ENCODE measurements at places on chromosomes 2 and 18.

DNA sequence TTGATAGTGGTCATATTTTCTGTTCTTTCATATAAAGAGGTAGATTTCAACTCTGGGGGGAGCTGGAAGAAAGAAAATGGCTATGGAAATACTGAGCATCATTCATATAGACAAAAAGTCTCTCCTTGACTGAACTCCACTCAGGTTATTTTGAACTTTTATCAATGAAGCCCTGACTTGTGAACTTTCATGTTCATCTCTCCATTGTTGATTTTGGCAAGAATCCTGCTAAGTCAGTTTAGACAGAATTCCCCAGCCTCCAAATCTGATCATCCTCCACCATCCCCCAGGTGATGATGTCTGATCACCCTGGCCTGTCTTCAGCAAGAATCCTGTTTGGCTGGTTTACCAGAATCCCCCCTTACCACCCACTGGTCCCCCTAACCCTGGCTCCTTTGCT is 395.0 kb downstream of the NCKAP5 start:
- DNase-seq = no peak

- DNase-seq = no peak
Measured at GRCh38 chr18:23835091-23835490, 145.8 kb downstream of the LAMA3 start.

DNA sequence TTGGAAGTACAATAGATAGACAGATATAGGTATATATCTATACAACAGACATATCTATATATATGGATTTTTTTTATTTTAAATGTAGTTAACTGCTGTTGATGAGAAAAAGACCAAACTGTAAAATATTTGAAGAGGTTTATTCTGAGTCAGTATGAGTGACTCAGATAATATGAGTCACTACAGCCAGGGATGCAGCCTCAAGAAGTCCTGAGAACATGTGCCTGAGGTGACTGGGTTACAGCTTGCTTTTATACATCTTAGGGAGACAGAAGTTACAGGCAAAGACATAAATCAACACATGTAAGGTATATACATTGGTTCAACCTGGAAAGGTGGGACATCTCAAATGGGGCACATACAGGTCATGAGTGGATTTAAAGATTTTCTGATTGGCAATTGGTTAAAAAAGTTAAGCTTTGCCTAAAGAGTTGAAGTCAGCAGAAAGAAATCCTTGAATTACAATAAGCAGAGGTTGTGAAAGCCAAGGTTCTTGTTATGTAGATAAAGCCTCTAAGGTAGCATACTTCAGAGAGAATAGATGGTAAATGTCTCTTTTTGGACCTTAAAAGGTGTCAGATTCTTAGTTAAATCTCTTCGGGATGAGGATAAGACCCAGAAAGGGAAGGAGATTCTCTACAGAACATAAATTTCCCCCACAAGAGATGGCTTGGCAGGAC is 149.9 kb downstream of the RBM43 start:
- DNase-seq = no peak

DNA sequence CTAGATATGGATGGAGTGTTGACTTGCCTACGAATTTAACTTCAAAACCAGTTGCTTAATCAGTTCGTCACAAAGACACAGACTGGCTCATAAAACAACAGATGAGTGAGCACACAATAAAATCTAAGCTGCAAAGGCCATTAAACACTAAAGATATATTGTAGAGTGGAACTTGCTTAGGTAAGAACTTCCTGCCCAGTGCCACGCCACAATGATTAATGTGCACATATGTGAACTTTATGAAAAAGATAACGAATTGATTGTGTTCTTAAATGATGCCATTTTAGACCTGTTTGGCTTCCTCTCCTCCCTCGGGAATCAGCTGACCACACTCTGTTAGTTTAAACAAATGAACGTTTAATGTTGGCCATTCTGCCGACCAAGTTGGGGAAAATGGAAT is 2031.3 kb upstream of the CELF4 start:
- no peak for DNase-seq

DNA sequence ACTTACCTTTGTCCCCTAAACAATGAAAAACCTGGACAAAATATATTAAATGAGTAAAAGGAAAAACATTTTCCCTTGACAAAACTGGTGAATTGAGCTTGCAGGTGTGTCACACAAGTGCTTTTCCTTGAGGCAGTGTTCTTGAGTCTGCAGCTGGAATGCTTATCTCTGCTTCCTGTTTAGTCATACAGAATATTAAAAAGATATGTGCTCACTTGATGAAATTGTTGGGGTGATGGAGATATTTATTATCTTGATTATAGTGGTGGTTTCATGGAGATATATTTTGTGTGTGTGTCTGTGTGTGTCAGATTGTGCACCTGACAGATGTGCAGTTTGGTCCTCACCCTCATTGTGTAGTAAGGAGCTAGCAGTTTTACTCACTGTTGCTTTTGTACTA is 3.3 kb downstream of the TAF1B start:
- no peak for DNase-seq

DNA sequence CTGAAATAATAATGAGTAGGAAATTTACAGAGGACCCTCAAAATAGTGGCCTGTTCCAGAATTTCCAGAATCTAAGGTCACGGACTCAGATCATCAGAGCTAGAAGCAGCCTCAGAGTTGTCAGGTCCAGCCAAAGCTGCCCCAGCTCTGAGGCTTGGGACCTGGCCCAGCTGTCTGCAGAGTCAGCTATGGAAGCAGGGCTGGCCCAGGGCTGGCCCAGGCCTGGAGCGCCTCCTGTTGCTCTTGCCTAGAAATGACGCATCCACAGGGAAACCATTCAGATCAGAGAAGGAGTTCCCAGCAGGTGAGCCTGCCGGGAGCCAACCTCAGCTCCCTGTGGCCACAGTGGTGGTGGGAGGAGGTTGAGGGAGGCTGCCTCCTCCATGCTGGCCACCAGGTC is 106.7 kb upstream of the ARL4C start:
- no peak for DNase-seq

DNA sequence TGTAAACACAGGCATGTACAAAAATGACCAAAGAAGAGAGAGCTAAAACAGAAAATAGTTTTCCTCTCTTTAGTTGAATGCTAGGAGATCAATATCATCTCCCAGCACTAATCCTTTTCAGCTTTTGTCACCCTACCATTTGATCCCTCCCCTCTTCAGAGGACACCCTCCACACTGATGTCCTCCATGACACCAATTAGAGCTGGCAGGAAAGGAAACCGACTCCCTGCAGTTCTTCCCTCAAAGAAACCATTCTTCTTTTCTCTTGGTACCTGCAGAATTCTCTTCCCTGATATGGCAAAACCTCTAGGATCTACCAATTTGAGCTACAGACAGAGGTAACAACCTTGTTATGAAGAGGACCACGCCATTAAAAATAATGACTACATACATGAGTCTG is 5.3 kb downstream of the EPB41L3 start:
- no peak for DNase-seq

DNA sequence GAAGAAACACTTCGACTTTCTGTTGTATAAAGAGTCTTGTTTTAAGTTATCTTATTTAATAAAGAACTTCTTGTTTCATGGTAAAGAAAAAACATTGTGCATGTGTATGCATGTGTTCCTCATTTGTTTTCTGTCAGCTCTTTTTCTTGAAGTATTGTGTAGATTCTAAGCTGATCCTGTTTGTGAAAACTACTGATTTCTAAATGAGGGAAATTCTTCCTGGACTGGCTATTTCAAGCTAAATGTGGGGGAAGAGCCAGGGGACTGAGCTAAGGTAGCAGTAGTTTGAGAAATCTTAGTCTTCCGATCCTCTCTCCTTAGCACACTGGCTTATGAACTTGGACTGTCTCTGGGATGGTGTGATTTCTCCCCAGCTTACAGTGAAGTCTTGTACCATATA is 56.4 kb upstream of the RBMS1 start:
- no peak for DNase-seq

Measured in activated CD8-positive, alpha-beta T cell treated with anti-CD3 and anti-CD28 coated beads for 36 hours (primary cell).